ENCODE measurements at places on chromosomes 5 and 9.

GRCh38 chr9:35453786-35454185, 36.1 kb upstream of the RUSC2 start:
- no peak for DNase-seq

DNA sequence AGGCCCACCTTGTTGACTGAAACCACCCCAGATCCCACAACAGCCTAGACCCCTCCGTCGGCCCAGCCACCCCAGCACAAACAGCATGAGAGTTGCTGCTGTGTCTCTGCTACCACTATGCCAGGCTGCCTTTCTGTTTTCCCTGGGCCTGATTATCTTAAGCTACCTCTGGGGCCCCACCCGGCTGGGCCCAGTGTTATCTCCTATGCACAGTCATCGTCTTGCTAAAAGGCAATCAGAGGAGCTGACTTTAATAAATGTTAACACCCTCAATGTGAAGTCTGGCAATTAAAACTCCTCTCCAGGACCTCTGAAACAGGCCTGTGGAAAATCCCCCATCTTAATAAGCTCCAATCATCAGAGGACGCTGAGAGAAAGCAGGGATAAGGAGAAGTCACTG, 144.9 kb downstream of the FAM114A2 start:
- no peak for DNase-seq

GRCh38 chr5:175824676-175825075, 46.7 kb upstream of the CPLX2 start:
- peak; percentile 55 for DNase-seq

DNA sequence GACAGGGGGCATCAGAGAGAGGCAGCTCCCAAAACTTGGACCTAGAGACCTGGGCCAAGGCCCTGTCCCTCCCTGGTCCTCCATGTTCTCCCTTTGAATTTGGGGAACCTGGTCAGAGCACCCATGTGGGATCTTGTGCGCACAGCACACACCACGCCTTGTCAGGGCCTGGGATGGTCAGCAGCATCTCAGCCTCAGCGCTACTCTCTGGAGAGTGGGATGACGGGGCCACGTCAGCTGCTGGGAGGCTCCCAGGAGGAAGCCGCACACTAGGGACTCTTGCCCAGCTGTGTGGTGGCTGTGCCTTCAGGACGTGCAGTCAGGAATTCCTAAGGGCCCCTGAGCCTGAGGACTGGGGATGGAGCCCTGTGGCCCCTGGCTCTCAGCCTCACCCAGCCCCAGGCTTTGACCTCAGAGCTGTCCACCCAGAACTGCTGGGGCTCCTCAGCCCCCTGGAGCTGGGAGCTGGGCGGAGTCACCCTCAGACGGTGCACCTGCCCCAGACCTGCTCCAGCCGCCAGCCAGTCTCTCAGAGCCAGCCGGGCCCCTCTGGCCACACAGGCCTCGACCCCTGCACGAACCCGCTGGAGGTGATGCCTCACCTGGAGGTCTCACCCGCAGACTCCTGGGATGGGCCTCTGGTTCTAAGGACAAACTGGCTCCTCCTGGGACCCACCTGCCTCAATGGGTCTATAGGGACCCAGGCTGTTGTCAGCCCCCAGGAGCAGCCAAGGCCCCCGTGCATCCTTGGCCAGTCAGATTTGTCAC, 38.3 kb upstream of the EGFL7 start:
- peak; percentile 26 for DNase-seq

GRCh38 chr5:113367586-113367985, 67.2 kb downstream of the TSSK1B start:
- no peak for DNase-seq

DNA sequence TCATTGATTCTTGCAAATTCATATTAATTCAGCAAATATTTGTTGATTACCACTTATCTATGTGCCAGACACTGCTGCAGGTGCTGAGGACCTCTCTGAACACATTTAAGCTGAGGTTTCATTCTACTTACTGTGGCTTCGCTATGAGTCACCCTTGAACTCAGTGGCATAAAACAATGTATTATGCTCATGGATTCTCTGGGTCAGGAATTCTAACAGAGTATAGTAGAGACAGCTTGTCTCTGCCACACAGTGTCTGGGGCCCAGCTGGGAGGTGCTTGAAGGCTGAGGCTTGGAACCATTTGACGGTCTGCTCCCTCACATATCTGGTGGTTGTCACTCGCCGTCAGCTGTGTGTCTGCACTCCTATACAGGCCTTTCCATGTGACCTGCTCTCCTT, 124.3 kb upstream of the NR3C1 start:
- DNase-seq, result no peak

- peak; percentile 66 for DNase-seq
Measured at GRCh38 chr5:108528655-108529054, 146.8 kb upstream of the FBXL17 start.

- DNase-seq, result no peak
Measured at GRCh38 chr9:133848471-133849109, 110.4 kb upstream of the SARDH start.

DNA sequence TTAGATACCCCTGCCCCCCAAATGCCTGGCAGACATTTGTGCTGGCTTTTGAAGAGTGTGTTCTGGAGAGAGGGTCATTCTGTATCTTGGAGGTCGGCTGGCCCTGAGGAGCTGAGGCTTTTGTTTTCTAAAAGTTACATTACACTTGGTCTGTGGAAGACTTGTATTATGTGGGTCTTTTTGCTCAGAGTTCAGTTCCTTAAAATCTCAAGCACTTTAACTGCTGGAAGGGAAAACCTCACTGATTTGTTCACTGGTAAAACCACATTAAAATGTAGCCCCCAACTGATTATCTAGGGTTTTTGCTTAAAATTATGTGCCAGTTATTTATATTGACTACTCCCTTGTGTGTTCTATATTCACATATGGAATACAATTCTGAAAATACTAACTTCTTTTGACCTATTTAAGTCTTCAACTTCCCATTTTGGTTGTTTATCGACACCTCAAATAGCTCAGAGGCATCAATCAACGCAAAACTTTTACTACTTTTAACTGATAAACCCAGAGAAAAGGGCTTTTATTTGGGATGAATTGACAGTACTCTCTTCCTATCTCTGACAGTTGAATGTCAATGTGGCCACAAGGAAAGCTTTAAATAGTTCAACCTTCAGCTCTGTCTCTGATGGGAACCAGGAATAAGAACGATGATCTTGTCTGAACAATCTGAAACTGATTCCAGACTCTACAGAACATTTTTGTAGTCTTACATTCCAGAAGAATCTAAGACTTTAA, 54.0 kb upstream of the MAP3K1 start:
- DNase-seq, result no peak
